ENCODE measurements at places on chromosomes 3 and 15. TPM values are rescaled to one million over a fixed set of nuclear protein-coding genes. Genes with fewer than 3 reads are reported as not detected.

DNA sequence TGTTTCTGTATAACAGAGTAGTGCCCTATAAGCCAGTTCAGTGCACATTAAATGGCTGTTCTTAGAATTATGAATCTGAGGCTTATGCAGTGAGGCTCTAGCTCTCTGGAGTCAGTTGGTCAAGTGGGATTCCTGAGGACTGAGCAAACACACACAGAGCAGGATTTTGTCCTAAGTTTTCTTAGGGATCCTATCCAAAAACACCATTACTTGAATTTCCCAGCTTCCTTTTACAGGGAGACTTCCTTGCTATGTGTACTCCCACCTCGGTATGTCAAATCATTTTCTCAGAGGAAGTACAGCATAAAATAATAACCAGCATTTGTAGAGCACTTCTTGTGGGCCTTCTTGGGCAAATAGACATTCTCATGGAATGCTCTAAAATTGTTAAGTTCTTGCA lies 63.1 kb upstream of the GOLGA6B start:
- DNase-seq, result no peak

DNA sequence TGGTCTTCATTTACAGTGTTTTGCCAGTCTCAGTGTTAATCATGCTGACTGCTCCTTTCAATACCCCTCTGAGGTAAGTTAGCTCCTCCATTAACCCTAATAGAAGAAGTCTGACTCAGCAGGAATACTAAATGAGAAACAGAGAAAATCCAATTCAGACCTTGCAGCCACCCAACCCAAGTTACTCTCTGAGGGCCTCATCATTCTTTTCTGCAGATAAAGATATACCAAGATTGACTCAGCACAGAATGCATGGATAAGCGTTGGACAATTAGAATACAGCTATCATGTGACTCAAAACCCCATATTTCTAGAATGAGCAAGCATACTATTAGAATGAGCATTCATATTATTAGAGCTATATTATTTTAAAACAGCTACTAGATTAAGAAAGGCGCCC lies 389.1 kb upstream of the SGO1 start:
- no peak for DNase-seq

DNA sequence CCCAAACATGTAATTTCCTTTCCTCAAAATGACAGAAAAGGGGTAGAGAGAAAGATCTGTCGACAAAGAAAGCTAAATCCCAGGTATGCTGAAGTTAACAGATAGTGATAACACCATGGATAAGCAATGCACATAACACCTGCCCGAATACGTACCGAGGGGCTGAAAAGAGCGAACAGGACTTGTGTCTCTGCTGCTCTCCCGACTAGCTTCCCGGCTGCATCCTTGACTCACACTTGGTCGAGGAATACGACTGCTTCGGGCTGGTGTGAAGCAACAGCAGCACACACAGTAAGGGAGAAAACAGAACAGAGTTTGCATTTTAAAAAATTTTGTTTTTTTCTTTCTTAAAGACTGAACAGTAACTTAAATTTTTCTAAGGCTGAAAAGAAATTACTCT lies 136.4 kb downstream of the CLASP2 start:
- no peak for DNase-seq

DNA sequence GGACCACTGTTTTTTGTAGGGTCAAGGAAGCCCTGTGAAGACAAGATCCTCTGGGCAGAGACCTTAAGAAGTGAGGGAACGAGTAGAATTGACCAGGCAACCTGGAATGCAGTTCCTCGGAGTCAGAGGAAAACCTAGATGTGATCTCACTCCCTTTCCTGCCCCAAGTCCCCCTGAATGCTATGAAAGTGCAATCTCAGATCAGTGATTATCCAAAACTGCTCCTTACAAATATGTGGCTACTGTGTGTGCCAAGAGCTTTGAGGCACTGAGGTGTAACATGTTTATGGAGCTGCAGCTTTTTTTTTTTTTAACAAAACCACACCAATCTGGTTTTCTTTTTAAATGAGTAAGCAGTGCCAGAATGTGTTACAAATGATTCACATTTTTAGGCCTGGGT lies 35.8 kb downstream of the THSD4 start:
- no peak for DNase-seq

- DNase-seq, result no peak
These were observed 571.6 kb upstream of the CCDC54 start for GRCh38 chr3:106805625-106806024.

- DNase-seq, result peak; percentile 66
These were observed 694 bp downstream of the ABTB1 start for GRCh38 chr3:127673191-127674100.

DNA sequence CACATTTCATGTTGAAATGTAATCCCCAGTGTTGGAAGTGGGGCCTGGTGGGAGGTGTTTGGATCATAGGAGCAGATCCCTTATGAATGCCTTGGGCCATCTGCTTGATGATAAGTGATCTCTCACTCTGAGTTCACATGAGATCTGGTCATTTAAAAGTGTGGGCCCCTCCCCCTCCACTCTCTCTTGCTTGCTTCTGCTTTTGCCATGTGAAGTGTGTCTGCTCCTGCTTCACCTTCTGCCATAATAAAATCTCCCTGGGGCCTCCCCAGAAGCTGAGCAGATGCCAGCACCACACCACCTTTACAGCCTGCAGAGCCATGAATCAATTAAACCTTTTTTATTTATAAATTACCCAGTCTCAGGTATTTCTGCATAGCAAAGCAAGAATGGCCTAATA lies 14.2 kb upstream of the CD200R1L start:
- DNase-seq, result no peak

DNA sequence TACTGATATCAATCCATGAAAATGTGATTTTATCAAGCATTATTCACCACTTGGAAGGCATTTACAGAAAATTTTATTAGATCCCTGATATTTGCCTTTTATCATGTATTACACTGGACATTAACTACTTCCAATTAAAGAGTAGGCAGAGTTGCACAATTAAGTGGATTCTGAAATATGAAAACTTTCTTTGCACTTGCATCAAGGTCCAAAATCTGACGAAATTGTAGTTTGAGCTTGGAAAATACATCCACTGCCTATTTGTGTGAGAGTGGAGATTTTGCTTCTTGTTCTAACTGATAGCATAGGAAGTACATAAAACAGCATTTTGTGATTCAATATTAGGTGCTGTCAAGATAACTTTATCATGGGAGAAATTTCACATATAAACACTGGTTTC lies 49.6 kb upstream of the SLC12A8 start:
- no peak for DNase-seq

DNA sequence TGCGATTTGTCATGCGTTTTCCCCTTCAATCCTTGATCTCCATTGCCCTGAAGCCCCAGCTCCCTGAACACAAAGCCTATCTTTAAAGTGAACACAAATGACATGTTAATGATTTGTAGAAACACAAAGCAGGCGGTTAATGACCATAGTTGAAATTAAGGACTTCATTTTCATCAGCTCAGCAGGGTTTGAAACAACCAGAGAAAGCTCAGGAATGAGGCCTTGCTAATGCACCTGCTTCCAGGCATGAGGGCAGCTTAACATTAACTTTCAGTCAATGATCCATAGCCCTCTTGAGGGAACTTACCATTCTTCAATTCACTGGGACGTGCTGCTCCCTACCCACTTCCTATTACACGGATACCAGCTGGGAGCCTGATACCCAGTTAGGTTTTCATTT lies 427.2 kb upstream of the CBLB start:
- no peak for DNase-seq

GRCh38 chr3:123084738-123085237 lies 18.0 kb downstream of the PDIA5 start:
- DNase-seq, result no peak

DNA sequence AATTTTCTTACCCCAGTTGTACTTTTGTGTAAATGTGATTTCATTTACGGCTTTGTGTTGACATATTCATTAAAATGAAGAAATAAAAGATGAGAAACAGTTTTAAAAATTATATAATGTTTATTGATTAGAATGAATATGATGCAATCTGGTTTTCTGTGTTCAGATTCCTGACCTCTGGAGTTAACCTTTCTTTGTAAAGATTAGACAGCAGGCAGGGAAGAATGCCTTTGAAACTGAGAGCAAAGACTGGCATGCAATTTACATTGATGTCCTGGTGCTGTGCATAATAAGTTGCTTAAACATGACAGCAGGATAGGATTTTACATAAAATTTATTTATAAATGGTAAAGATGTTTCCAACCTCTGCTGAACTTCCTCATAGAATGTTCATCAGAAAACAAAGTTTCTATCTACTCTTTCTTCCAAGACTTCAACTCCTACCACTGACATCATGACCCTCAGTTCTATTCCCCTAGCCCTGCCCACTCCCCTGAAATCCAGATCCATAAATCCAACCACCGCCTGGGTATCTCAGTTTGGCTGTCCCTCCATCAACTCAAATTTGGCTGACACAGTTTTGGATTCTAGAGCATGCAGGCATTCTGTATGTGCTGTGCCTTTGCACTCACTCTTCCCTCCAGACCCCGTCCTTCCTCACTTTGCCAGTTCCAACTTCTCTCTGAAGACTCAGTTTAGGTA lies 1.7 kb downstream of the HGD start:
- no peak for DNase-seq

- no peak for DNase-seq
These were observed 69.4 kb downstream of the STAG1 start for GRCh38 chr3:136682740-136683312.

DNA sequence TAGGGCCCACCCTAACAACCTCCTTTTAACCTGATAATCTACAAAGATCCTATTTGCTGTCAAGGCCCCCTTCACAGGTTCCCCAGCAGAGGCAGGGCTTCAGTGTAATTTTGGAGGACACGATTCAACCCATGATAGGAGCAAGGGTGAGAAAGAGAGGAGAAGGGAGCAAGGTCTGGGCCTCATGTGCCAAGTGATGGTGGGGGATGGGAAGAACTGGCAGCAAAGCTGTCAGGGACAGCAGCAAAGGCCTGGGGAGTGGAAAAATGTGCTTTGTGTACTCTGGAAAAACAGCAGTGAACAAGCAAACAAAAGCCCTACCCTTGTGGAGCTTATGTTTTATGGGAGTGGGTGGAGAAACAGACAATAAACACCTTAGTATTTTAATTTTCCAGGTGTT lies 2.7 kb upstream of the GALNT15 start:
- DNase-seq, result no peak

- DNase-seq, result no peak
These were observed 670 bp upstream of the ISLR start for GRCh38 chr15:74172701-74173379.

GRCh38 chr3:186700267-186700666 lies 16.9 kb upstream of the KNG1 start:
- no peak for DNase-seq

GRCh38 chr15:64634027-64634426 lies 141.4 kb downstream of the RBPMS2 start:
- no peak for DNase-seq

DNA sequence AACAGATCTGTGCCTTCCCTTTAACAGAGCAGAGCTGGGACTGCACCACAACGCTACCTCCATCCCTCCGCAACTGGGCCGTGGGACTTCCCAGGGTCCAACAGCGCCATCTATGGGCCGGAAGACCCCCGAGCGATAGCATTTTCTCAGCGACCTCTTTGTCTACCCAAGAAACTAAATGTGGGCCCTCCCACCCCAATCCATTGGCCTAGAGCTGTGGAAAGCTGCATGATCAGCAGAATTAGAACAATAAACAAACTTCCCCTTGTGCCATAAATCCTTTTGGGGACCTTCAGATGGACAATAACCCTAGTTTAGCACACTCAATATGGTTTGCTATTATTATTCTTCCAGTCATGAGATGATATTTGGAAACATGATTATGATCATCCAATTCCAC lies 74.8 kb upstream of the NTRK3 start:
- DNase-seq, result peak; percentile 4

- no peak for DNase-seq
These were observed 10.4 kb downstream of the PEAK1 start for GRCh38 chr15:77409259-77410156.

DNA sequence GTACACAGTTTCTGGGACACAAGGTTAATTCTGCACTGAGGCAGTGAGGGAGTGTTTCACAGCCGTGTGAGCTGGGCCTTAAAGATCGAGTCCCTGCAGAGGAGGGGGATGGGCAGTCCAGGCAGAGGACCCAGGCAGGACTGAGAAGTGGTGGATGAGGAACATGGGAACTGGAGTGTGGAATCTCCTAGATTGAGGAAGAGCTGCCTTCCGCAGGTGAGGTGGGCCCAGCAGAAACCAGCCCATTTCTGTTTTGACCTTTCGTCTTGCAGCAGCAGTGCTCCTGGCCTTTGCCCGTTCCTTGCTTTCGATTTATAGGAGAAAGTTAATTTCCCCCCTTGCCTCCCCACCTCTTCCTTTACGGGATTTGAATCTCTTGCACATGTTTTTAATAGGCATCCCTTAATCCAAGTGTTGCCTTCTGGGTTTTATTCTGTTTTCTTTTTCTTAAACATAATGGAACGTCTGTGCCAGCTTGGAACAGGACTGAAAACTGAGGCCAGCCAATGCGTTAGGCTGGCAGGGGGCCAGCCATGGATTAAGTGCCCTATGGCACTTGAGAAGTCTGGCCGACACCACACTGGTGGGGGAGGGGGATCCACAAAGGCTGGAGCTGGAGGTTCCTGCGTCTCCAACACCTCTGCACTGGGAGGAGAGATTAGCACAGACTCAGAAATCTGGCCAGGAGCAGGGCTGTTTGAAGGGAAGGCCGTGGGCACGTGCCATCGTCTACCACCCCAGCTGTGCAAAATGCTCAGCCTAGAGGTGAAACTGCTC lies 78.1 kb downstream of the AAGAB start:
- DNase-seq, result no peak

DNA sequence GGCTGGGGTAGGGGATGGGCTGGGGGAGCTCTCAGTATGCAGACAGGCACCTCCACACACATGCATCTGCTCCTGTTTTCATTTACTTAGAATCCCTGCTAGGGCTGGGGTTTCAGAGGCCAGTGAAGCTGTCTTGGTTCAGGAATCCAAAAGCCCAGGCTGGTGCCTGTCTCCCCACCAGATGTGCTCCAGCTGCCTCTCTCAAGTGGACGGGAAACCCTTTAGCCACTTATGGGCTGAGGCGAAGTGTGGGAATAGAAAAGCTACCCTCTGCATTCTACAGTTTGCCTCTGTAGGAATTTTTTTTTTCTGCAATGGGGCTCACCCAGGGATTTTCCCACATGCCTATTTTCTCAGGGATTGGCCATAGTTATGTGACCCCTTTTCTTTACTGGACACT lies 72.5 kb downstream of the ATP2B2 start:
- no peak for DNase-seq

UROC1 gene
- total RNA-seq, result not detected

SLC27A2 gene
- total RNA-seq, result 0.22 TPM

UBE2Q2 gene
- 29.3 TPM for total RNA-seq

CMTM6 gene
- 36.5 TPM for total RNA-seq

PRR23E gene
- not detected for total RNA-seq

FRMD5 gene
- not detected for total RNA-seq

WHAMM gene
- 87.7 TPM for total RNA-seq

Data from CD4-positive, alpha-beta T cell (primary cell).